ENCODE measurements at places on chromosomes 4 and X.

DNA sequence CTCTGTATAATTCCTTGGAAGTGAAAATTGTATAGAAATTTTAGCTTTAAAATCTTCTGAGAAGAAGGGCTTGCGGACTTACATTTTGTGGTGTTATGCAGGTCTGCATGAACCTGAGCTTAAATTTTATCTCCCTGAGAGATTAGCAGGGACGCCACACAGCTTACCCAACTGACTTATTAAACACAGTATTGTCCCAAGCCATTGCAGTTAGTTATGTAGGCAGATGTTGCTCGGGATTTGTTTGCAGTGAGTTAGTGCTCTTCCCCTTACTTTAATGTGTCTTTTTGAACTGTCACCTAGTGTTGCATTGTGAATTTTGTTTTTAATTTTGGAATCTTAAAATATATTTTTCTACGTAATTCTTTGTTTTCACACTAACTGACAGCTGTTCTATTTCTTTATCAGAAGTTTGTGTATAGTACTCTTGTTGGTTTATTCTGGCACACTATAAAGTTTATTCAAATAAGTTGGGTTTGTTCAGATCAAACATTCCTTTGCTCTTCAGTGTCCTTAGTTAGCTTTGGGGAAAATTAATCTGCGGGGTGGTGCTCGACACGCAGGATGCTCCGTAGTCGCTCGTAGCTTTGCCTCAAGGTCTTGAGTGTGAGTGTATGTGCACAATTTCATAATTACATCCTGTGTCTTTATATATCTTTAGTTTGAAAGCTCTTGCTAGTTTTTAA, 145.4 kb downstream of the STIM2 start:
- no peak for DNase-seq

DNA sequence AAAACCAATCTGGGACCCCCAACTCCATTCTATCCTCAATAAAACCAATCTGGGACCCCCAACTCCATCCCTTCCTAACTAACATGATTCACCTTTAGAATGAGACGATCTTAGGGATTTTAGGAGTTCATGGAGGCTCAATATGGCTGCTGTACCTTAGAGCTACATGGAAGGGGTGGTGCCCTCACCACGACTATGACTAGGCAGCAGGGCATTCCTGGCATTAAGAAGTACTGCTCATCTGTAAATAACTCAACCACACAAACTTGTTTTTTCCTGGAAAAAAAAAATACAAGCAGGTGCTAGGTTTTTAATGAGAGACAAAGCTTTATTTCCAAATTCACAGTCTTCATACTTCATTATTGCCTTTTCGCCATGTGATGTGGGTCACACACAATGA, 346.5 kb upstream of the FAT1 start:
- no peak for DNase-seq

- no peak for DNase-seq
Observed at GRCh38 chr4:99383399-99383798, 30.9 kb upstream of the ADH1C start.

DNA sequence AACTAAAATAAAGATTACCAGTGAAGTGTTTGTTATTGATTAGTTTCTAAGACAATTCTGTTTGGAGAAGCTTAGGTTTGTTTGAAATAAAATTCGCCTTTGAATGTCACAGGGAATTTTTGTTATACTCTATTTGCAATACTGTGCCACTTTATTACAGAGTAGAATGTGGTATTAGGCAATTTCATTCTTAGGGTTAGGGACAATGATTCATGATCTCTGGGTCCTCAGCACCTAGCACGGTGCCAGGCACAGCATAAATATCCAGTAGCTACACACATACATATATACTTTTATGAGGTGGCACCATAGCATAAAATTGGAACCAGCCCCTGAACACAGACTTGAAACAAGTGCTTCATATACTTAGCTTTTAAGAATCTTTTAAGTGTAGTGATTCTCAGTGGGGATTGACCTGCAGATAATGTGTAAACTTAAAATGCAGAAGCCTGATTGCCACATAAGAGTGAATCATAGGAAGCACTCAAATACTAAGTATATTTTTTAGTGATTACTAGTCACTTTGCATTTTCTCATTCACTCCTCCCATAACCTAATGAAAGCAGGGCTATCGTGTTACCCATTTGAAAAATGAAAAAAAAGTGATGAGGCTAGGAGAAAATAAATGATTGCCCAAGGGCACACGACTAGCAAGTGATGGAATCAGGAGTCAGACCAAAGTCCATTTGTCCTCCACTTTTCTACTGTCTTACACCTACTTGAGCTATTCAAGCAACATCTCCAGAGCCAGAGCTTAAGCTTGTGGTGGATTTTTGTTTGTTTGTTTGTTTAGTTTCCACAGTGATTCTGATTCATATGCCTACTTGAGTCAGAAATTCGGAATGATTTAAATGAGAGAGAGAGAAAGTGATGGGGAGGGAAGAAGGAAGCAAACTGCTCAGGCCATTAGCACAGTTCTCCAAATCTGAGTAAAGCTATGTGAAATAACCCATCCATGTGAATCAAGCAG, 366.0 kb upstream of the FGF13 start:
- DNase-seq: peak; percentile 7

GRCh38 chr4:61556277-61556676, 356.2 kb downstream of the ADGRL3 start:
- DNase-seq: no peak

- no peak for DNase-seq
Observed at GRCh38 chrX:31497086-31497485, 425.2 kb upstream of the FTHL17 start.

DNA sequence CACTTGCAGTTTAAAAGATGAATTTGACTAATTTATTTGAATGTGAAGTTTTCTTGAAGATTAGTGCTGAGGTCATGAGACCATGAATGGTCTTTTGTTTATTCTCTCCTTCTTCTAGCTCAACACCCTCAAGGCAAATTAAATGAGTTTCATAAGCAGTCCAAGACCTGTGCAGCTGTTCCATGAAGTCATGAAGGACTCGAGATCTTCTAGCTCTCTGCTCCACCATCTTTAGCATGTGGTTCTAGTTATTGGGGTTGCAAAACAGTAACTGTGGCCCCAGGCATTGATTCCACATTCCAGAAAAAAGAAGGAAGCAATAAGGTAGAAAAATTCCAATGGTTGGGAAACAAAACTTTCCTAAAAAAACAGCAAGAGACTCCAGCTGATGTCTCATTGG, 84.2 kb upstream of the HS3ST1 start:
- DNase-seq: no peak

DNA sequence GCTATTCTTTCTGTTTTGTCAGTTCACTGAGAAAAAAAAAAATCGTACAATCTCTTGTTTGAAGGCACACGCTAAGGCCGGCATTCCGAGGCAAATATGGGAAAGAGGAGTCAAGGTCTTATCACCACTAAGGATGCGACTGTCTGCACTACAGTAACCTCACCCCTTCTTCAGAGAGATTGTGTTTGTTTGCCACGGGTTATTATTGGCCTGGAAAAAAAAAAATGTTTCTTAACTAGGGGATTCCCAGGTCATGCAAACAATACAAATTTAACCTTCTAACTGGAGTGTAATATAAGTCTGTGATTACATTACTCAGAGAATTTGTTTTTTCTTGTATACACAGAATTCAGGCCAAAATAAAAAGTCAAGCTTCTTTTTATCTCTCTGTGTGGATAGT, 168.3 kb downstream of the TMA16 start:
- DNase-seq: no peak

DNA sequence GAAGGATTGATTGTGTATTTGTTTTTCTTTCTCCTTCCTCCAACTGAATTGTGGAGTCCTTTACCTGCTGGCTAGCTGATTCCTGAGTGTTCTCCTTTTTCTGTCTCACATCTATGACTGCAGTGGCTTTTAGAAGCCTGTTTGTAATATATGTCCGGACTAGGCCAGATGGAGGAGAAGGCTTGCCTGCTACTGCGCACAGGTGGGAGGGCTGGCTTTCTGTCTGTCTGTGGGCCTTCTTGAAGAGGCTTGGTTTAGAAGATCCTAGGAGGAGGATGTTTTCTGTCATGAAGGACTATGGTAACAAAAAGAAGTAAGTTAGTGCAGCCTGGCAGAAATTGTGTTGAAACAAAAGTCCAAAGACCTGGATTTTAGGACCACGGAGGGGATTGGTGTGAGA, 8.5 kb downstream of the PPP1R3F start:
- no peak for DNase-seq

GRCh38 chr4:51884606-51885005, 41.7 kb downstream of the DCUN1D4 start:
- no peak for DNase-seq

- no peak for DNase-seq
Observed at GRCh38 chr4:96753216-96753615, 913.3 kb downstream of the PDHA2 start.

GRCh38 chr4:82522472-82522871, 39.3 kb downstream of the TMEM150C start:
- DNase-seq: no peak

- peak; percentile 44 for DNase-seq
Observed at GRCh38 chrX:1334854-1335253, 1.7 kb upstream of the IL3RA start.

- no peak for DNase-seq
Observed at GRCh38 chrX:72025236-72025770, 106.4 kb downstream of the RTL5 start.

GRCh38 chr4:118756958-118757357, 71.8 kb downstream of the METTL14 start:
- DNase-seq: no peak

Measured in PC-9 (cell line).